ENCODE measurements at places on chromosomes 7 and 10.

GRCh38 chr7:107528461-107528860, 35.3 kb downstream of the COG5 start:
- peaks cover 18% of the 10 kb centered on the region for H3K36me3 ChIP-seq
- H3K27ac ChIP-seq: no peak overlapping the region
- no peaks in the 10 kb centered on the region for H3K4me1 ChIP-seq
- no peak overlapping the region for H3K4me3 ChIP-seq
- H3K27me3 ChIP-seq: no peaks in the 10 kb centered on the region

GRCh38 chr10:88659725-88660597, 4.3 kb upstream of the LIPF start:
- no peaks in the 10 kb centered on the region for H3K4me1 ChIP-seq
- peaks cover 2% of the 10 kb centered on the region for H3K27me3 ChIP-seq
- no peaks in the 10 kb centered on the region for H3K36me3 ChIP-seq
- no peak overlapping the region for H3K4me3 ChIP-seq
- no peak for DNase-seq

DNA sequence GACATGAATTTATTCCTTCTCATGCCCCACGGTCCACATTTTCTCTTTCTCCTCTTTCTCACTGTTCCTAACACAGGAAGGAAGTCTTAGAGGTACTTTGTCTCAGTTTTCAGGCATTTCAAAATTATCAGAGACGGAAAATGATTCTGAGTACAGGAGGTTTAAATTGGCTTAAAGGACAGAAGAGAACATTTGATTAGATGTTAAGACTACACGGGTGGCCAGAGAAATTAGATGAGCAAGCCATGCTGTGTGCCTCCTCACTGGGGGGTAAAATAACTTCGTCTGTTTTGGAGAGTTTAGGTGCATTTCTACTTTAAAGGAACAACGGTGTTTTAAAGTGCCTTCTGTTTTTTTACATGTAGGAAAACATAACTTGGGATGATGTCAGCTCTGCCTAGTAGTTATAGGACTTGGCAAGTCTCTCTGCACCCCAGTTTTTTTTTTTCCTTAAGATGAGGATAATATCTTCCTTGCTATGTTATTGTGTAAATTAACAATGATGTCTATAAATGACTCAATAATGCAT, 66.9 kb downstream of the MCMBP start:
- peaks cover 12% of the 10 kb centered on the region for H3K36me3 ChIP-seq
- H3K4me1 ChIP-seq: peaks cover 9% of the 10 kb centered on the region
- H3K27ac ChIP-seq: peak overlapping the region; percentile 43
- no peak overlapping the region for H3K4me3 ChIP-seq

DNA sequence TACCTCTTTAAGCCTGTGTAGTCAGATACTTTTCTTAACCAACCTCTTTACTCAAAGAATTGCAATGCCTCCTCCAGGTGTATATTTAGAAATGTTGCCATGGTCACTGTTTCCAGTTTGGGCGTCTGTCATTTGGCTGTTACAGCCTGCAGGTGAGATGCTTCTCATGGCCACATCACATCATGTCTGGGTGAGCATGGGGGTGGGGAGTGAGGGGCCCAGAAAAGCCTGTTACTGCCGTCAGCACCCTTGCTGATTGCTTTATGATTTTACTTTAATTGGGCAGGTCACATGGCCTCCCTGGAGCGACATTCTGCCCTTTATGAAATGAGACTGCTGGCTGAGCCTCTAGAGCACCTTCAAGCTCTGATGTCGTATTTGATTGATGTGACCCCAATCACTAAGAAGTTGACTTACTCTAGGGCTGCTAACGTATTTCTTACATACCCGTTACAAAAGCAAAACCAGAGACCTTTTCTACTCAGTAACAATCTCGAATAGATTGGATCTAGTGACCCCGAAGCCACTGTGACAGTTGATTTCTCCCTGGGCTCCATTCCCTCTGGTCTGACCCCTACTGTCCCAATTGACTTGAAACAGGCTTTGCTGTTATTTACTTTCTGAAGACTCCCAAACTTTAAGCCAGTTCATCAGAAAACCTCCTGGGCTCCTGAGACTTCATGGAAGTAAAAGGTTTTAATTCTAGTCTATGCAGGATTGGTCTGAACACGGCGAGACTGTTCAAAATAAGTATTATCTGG, 60.7 kb downstream of the OTUD1 start:
- H3K4me1 ChIP-seq: no peaks in the 10 kb centered on the region
- no peak for DNase-seq
- no peaks in the 10 kb centered on the region for H3K36me3 ChIP-seq
- peaks cover 23% of the 10 kb centered on the region for H3K27me3 ChIP-seq
- H3K27ac ChIP-seq: no peak overlapping the region

DNA sequence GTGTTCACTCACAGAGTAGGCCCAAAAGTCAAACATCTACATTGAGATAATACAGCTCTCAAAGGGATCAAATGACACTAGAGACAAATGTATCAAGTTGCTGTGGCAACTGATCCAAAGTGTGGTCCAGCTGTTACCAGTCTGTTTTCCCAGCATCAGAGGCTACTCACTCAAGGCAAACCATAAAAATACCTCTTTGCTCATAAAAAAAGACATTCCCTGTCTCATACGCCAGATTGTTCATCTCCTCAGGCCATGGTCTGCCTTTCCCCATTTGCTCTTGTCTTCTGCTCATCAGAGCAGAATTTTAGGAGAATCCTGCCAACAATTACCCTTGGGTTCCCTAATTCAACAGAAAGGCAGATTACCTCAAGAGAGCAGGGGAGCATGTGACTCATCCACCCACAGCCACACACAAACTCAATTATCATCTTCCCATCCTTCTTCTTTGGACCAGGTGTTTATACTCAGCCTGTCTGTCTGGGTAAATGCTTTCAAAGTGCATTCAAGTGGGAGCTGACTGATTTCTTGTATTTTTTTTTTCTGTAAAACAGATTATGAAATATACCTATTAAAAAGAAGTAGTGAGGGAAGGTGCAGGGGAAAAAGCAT, 226.5 kb upstream of the HPS1 start:
- no peaks in the 10 kb centered on the region for H3K27me3 ChIP-seq
- H3K36me3 ChIP-seq: no peaks in the 10 kb centered on the region
- no peak overlapping the region for H3K27ac ChIP-seq

DNA sequence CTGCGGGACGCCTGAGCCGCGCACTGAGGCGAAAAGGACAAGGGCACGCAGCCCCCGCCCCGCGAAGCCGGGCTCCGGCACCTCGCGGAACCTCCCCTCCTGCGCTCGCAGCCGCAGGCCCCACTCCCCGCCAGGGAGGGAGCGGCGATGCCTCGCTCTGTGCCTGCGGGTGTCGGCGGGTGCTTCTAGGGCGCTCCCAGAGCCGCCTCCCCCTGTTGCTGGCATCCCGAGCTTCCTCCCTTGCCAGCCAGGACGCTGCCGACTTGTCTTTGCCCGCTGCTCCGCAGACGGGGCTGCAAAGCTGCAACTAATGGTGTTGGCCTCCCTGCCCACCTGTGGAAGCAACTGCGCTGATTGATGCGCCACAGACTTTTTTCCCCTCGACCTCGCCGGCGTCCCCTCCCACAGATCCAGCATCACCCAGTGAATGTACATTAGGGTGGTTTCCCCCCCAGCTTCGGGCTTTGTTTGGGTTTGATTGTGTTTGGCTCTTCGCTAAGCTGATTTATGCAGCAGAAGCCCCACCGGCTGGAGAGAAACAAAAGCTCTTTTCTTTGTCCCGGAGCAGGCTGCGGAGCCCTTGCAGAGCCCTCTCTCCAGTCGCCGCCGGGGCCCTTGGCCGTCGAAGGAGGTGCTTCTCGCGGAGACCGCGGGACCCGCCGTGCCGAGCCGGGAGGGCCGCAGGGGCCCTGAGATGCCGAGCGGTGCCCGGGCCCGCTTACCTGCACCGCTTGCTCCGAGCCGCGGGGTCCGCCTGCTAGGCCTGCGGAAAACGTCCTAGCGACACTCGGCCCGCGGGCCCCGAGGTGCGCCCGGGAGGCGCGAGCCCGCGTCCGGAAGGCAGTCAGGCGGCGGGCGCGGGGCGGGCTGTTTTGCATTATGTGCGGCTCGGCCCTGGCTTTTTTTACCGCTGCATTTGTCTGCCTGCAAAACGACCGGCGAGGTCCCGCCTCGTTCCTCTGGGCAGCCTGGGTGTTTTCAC, 519 bp downstream of the ITGB8 start:
- peaks cover 2% of the 10 kb centered on the region for H3K36me3 ChIP-seq
- DNase-seq: peak; percentile 67
- peaks cover 47% of the 10 kb centered on the region for H3K4me1 ChIP-seq
- H3K27me3 ChIP-seq: no peaks in the 10 kb centered on the region

DNA sequence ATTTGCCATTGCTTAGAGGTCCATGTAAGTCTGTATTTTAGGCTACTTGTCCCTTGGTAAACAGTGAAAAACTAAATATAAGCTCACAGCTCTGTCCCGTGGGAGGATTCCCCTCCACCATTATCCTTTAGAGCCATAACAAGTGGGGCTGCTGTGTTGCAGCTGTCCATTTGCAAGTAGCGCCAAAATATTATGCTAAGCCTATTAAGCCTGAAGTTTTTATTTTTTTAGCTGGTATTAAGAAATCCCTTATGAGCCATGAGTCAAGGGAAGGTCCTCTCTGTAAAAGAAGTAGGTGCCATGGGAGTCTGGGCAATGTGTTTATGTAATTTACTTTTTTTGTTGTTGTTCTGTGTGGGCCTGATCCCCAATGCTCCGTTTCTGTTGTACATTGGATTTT, 183.9 kb downstream of the THSD7A start:
- H3K4me3 ChIP-seq: no peak overlapping the region
- no peaks in the 10 kb centered on the region for H3K4me1 ChIP-seq
- H3K27me3 ChIP-seq: no peaks in the 10 kb centered on the region
- no peak overlapping the region for H3K27ac ChIP-seq
- DNase-seq: no peak
- H3K36me3 ChIP-seq: no peaks in the 10 kb centered on the region

- peaks cover 14% of the 10 kb centered on the region for H3K4me1 ChIP-seq
- H3K27ac ChIP-seq: peak overlapping the region; percentile 69
- DNase-seq: peak; percentile 59
- H3K27me3 ChIP-seq: peaks cover 71% of the 10 kb centered on the region
- no peaks in the 10 kb centered on the region for H3K36me3 ChIP-seq
- H3K4me3 ChIP-seq: peak overlapping the region; percentile 76
Observed at GRCh38 chr7:103989785-103990767, 618 bp upstream of the RELN start.

DNA sequence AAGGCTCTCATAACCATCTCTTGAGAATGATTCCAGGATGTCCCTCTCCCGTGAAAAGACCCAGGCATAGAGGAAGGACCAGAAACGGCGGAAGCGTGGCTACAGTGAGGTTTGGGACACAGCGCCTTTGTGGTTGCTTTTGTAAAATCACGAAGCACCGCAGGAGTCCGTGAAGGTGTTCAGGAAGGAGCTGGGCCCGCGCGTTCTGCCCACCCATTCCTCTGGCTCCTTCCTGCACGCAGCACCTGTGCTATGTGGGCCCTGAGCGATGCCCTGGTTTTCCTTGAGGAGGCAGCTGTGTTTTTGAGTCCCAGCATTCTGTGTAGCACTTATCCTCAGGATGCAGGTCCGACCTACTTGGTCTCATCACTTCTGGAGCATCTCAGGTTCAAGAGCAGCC, 112.8 kb downstream of the TRRAP start:
- no peak for DNase-seq
- H3K4me3 ChIP-seq: no peak overlapping the region
- no peak overlapping the region for H3K27ac ChIP-seq
- H3K36me3 ChIP-seq: peaks cover 62% of the 10 kb centered on the region
- no peaks in the 10 kb centered on the region for H3K27me3 ChIP-seq

GRCh38 chr10:34649385-34649784, 165.7 kb downstream of the PARD3 start:
- no peak overlapping the region for H3K27ac ChIP-seq
- peaks cover 51% of the 10 kb centered on the region for H3K4me1 ChIP-seq
- no peaks in the 10 kb centered on the region for H3K36me3 ChIP-seq

DNA sequence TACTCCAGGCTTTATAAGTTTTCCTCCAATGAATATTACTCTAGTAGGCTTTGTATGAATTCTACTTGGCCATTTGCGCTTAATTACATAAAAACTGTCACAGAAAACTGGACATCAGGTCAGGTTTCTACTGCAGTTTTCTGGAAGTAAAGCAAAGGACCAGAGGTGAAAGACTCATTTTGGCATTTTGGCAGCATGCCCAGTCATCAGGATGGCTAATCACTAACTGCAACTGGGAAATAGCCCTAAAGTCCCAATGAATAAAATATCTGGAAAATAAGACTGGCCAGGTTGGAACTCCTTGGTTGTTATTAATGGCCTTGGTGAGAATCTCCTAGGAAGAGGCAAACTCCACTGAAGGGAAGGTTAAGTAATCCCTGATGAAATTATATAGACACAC, 75.5 kb downstream of the COPG2 start:
- H3K4me1 ChIP-seq: no peaks in the 10 kb centered on the region
- H3K4me3 ChIP-seq: no peak overlapping the region
- peaks cover 47% of the 10 kb centered on the region for H3K36me3 ChIP-seq

DNA sequence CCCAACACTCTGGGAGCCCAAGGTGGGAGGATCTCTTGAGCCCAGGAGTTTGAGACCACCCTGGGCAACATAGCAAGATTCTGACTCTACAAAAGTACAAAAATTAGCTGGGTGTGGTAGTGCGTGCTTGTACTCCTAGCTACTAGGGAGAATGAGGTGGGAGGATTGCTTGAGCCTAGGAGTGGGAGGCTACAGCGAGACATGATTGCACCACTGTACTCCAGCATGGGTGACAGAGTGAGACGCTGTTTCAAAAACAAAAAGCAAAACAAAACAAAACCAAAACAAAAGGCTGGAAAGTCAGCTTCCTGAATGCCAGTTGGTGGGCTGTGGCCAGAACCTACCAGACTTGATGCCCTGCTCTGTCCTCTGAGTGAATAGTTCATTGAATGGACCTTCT, 242.8 kb downstream of the PHTF2 start:
- H3K36me3 ChIP-seq: no peaks in the 10 kb centered on the region
- H3K27ac ChIP-seq: no peak overlapping the region
- no peak overlapping the region for H3K4me3 ChIP-seq
- no peak for DNase-seq
- H3K27me3 ChIP-seq: peaks cover 2% of the 10 kb centered on the region
- peaks cover 13% of the 10 kb centered on the region for H3K4me1 ChIP-seq

GRCh38 chr7:40468891-40469864, 334.4 kb downstream of the SUGCT start:
- peaks cover 2% of the 10 kb centered on the region for H3K36me3 ChIP-seq
- DNase-seq: no peak
- H3K27ac ChIP-seq: peak overlapping the region; percentile 96
- H3K4me1 ChIP-seq: peaks cover 53% of the 10 kb centered on the region
- H3K4me3 ChIP-seq: no peak overlapping the region

DNA sequence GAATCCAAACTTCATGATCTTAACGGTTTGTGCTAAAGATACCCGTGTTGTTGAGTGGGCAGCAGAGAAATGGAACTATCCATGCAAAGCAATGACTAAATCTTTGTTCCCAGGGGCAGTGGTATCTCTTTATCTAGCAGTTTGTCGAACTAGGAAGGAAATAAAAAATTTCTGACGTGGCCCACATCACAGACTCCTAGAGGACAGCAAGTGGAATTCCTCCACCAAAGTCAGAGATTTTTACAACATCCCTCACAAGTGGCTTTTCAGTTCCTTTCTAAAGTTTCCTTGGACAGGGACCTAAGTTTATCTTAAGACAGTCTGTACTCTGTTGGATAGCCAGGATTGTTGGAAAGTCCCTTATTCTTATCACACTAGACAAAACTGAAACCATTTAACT, 136.0 kb downstream of the RAPGEF5 start:
- H3K27me3 ChIP-seq: no peaks in the 10 kb centered on the region
- no peak overlapping the region for H3K4me3 ChIP-seq
- peaks cover 11% of the 10 kb centered on the region for H3K36me3 ChIP-seq
- no peak overlapping the region for H3K27ac ChIP-seq
- no peak for DNase-seq
- peaks cover 35% of the 10 kb centered on the region for H3K4me1 ChIP-seq
